ENCODE measurements at places on chromosomes 3 and 15. TPM values are rescaled to one million over a fixed set of nuclear protein-coding genes. Genes with fewer than 3 reads are reported as not detected.

The CRABP1 gene
- 314 TPM for total RNA-seq

GRCh38 chr15:59798605-59798917 lies 109.4 kb upstream of the BNIP2 start:
- DNase-seq, result no peak

The FAM107A gene
- total RNA-seq, result not detected

The C3orf33 gene
- total RNA-seq, result 1.8 TPM

- DNase-seq, result no peak
These were observed 92.8 kb downstream of the GOLIM4 start for GRCh38 chr3:168002786-168003368.

GRCh38 chr3:165800970-165801369 lies 36.3 kb downstream of the BCHE start:
- no peak for DNase-seq

GRCh38 chr3:150359381-150359780 lies 48.7 kb upstream of the TSC22D2 start:
- DNase-seq, result no peak

DNA sequence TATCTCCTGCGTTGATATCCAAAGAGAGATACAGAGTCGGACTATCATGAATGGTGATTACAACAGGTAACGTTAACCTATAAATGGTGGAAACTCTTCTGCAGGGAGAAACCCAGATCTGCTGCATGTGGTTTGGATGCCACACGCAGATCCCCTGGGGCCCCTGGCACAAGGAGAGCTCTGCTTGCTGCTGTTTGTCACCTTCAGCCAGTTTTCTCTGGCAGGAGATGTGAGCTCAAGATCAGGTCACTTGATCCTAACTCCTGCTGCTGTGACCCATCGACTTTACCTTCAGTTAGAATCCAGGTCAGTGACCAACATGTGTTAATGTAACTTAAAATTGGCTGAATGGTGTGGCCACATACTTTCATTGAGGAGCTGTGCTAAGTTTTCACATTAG lies 23.8 kb upstream of the GPR171 start:
- DNase-seq, result no peak

The ANKRD63 gene
- not detected for total RNA-seq
